ENCODE measurements at places on chromosomes 16 and 17.
A peak's percentile ranks its signal among the peaks of the same experiment; 100 is the strongest.

DNA sequence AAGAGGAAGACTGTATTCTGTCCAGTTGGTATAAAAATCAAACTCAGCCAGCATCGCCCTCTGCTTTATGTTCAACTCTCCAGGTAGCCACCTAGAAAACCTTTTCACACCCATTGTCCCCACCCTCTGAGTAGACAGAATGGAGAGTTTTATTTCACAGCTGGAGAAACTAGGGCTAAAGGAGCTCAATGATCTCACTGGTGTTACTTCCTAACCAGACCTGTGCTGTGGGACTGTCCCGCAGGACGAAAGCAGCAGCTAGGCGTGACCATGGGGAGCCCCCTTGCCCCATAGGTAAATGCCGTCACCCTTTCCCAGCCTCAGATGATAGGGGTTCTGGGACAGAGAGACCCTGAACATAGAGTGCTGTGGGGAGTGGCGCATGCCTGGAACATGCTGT, 67.7 kb downstream of the CYLD start:
- DNase-seq, result no peak

DNA sequence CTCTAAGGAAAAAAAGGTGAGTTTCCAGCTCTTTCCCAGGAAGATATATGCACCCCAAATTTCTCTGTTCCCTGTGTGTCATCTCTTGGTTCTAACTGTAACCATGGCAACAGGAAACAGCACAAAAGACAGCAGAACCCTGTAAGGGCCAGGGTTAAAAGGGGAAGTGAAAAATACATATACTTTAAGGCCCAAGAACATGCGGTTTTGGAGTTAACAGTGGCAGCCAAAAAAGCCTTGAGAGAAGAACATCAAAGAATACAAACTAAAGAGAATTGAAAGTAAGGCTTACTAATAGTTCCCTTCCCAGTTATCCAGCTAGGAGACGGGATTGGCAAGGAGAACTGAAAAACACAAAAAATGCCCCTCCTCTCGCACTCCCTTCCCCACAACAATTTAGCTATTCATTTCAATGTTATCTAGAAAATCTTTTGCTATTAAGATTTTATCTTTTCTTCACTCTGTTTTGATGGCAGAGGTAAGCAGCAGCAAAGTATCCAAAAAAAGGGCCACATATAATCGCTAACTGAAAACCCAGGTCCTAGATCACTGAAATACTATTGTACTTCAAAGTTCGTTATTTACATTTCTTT, 1.5 kb downstream of the SPOP start:
- no peak for DNase-seq

DNA sequence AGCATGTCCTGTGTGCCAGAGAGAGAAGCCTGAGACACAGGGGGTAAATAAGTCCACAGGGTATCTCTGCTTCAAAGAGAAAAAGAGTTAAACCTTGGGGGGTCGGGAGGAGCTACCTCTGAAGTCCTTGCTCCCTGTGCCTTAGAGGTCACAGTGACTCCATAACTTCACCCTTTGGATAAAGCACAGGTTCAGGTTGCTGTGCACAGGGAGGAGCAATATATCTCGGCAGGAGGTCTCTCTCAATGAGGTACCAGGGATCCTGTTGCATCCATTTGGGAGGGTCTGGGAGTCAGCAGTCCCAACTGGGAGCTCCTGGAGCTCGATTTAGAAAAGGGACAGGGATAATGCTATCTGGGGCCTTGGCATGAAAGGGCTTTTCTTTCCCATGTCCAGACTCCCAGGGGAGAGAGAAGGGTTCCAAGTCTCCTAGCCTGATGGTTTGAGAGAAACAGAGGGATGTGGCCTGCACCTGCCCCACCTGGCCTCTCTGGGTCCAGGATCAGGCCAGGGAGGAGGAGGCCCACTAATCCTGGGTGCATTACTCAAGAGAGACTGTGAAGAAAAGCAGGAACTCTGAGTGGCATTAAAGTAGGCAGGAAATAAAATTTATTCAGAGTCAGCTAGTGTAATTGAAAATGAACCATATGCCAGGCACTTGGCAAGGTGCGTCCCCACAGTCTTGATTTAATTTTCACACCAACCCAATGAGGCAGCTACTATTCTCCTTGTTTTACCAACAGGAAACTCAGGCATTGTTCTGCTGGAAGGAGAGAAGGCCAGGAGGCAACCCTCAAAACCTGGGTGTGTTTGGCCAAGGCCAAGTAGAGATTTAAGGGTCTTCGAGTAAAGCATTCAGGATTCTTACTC, 40.7 kb downstream of the CUEDC1 start:
- no peak for DNase-seq

DNA sequence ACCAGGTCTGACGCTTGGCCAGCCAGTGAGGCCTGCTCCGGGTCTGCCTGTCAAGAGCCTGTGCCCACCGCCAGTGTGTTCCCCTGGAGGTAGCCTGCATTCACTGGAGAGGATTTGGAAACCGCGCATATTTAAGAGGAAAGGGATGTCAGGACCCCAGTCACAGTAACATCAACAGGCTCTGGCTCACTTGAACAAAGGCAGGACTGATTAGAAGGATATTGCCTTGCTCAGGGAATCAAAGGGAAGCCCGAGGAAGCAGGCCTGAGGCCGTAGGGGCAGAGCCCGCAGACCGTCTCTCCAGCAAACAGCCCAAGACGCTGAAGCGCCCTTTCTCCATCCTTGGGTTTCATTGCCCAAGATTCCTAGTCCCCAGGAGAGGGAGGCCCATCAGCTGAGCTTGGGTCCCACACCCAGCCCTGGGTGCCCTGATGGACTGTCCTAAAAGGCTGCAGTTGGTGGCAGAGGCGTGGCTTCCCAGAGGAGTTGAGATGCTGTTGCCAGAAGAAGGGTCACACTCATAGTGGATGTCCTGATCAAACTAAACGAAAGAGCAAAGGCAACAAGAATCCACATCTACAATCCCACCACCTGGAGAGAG, 23.2 kb downstream of the NT5M start:
- DNase-seq, result no peak

GRCh38 chr17:45973946-45974859, 24.8 kb upstream of the STH start:
- no peak for DNase-seq

DNA sequence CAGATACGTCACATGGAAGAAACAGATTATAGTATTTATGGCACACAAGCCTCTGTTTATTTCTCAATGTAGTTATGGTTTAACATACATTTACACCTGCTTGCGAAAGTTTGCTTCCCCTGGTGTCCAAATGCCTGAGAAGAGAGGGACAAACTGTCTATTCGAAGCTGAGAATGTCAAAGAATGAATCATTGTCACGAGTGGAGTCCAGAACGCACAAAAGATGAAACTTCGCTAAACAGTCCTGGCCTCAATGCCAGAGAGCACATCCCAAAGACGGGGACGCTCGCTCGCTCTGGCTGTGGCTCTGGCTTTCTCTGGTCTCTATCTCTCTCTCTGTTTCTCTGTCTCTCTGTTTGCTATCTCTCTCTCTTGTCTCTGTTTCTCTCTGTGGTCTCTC, 298.8 kb downstream of the FOXL1 start:
- DNase-seq, result no peak

GRCh38 chr17:32917081-32917480, 10.9 kb upstream of the TMEM98 start:
- no peak for DNase-seq

DNA sequence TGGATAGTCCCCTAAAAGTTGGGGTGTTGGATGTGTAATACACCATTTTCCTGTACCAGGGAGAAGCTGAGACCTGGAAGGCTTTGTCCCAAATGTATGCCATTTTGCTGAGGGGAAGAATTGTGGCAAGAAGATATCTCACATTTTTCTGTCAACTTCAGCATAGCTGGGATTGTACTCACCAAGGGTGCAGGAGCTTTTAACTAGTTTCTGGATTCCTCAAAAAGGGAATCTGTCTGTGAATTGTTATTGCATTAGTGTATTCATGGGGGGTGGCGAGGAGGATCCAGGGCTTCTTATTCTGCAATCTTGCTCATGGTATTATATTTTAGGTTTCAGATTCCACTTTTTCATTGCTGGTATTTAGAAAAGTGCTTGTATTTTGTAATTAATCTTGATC, 208.2 kb upstream of the MYOCD start:
- peak; percentile 8 for DNase-seq

GRCh38 chr17:78890498-78890897, 12.5 kb downstream of the CEP295NL start:
- DNase-seq, result no peak

- DNase-seq, result no peak
These were observed 5.4 kb downstream of the GSE1 start for GRCh38 chr16:85618521-85618920.

DNA sequence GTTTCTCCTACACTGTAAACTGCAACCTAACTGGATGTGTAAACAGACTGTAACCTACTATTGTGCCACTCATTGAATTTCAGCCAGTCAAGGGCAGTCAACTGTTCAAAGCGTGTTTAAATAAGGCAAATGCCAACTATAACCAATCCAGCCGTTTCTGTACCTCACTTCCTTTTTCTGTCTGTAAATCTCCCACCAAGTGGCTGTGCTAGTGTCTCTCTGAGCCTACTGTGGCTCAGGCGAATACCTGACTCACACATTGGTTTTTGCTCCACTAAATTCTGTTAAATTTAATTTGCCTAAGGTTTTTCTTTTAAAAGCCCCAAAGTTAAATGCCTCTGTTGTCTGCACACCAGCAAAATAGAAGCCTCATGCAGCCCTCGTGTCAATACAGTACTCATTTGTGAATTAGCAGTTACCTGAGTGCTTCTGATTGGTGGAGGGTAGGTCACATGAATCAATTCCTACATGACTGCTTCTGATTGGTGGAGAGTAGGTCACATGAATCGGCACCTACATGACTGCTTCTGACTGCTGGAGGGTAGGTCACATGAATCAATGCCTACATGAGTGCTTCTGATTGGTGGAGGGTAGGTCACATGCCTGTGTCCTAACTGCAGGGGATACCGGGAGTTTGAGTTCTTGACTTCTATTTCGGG, 31.1 kb upstream of the CCR7 start:
- DNase-seq, result no peak

DNA sequence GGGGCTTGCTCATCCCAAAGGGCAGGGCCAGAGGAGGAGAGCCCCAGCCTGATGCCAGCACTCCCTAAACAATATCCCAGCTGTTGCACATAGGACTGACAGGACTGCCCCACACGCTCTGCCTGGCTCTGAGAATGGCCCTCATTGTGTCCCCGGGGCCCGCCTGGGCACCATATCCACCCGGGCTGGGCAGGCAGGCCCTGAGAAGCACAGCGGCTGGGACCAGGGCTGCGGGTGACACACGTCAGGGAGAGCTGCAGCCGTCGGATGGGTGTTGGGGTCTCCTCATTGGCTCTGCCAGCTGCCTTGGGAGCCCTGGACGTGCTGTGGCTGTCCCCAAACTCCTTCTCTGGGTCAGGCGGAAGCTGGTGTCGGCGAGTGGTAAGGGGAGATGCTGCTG, 4.2 kb downstream of the BCAR1 start:
- DNase-seq, result no peak

DNA sequence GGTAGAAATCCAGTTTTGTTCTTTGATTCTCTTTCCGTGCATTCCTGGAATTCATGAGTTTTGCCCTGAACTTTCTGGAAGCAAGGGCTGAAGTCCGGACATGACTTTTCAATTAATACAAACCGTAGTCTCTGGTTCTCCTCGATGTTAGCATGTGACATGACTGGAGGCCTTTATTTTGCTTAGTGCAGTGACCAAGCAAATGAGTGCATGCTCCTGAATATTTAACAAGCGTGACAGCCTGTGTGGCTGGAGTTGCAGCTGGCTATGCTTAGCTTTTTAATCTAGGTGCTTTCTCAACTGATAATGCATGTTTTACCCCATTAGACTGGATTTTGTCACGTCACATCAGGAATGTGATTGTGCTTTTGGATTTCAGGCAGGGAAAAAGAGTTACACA, 302.1 kb downstream of the MAP2K6 start:
- peak; percentile 14 for DNase-seq

DNA sequence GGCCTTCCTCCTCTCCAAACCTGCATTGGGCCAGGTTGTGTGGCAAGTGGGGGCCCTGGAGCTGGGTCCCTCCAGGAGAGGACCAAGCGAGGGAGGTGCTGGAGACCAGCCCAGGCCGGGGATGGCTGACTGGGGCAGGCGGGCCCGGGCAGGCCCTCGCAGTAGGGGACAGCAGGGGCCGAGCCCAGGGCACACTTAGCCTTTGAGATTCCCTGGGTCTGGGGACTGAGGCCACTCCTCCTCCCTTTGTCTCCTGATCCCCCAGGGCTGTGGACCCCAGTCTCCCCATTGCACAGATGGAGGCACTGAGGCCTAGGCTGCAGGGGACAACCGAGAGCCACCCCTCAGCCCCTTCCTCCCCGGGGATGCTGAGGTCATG, 5.2 kb downstream of the FOXJ1 start:
- no peak for DNase-seq

DNA sequence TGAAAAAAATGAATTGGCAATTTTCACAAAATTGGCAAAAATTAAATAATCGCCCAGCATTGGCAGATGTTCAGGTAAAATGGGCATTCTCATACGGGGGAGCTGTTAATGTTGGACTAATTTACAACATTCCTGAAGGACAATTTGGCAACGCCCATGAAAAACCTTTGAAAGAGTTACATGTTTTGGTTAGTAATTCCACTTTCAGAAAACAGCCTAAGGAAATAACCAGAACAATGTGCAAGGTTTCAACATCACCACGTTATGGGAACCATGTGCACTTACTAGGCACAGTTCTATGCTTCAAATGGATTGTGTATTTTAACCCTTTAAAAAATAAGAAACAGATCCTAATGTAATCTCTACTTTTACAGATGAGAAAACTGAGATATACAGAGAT, 62.7 kb downstream of the CDYL2 start:
- DNase-seq, result no peak

Measured in amniotic stem cell (primary cell).